ENCODE measurements at places on chromosomes 16 and 17.

DNA sequence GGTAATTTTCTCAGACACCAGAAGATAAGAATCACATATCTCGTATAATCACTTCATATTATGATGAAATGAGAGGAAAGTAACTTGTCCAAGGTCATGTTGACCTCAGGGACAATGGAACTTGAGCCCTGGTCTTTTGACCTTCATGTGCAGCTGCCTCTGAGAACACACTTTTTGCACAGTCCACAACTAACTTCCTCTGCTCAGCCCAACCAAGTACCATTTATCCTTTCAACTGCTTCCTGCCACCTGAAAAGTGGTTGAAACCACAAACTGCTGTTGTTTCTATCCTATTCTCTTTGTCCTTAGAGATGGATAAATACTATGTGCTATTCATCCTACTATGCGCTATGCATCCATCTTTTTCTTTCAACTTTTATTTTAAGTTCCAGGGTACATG is 2.3 kb upstream of the CCL1 start:
- peak; percentile 61 for DNase-seq

DNA sequence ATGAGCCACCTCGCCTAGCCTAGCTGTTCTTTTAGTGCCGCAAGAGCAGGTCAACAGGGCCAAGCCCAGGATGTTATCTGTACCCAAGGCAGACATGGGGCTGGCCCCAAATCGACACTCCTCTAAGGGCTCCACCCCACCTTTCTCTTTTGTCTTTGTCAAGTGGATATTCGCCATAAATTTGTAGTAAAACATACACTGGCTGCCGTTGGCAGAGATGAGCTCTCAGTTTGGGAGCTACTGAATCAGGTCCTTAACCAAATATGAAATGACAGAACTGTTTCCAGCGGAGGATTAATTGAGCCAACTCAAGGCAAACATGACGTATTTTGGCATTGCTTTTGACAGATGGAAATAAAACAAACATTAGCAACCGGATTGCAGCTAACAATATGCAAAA is 556.9 kb upstream of the CDH5 start:
- no peak for DNase-seq

GRCh38 chr17:77291591-77292386 is 151.0 kb downstream of the SEC14L1 start:
- no peak for DNase-seq

- no peak for DNase-seq
Measured at GRCh38 chr16:17318238-17318637, 152.5 kb downstream of the XYLT1 start.

DNA sequence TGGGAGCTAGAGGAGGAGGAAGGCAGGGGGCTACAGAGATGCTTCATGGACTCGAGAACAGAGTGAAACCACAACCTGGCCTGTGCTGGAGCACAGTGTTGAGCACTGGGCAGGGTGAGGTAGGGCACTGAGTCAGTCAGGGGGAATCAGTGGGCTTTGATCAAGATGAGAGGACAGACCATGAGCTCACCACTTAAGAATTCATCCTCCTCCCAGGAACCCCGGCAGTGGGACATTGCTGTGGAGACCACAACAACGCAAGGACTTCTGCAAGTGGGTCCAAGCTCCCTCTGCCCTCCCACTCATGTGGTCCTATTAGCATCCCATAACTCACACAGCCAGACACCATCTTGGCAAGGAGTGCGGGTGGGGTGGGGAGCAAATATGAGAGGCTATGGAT is 1.7 kb upstream of the CES5A start:
- DNase-seq, result no peak

DNA sequence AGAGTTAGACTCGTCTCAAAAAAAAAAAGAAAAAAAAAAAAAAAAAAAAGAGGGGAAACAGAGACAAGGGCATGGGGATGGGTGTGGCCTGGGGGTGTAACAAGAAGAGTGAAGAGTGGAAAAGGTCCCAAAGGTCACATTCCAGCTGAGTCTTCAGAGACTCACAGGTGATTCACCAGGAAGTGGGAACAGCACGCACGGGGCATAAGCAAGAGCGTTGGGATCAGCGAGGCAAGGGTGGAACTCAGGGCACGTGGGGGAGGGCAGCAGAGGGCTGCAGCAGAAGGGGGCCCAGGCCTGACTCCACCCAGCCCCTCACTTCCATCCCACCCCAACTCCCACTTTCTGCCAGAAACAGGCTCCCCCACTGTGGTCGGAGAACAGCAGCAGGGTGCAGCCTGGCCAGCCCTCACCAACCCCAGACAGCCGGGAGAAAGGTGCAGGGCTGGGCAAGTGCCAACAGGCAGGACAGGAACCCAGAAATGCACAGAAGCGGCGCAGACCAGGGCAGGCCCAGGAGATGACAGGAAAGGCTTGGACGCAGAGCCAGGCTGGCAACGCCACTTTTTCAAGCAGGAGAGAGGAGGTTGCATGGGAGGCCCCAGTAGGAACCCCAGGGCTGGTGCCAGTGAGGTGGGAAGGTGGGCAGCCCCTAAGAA is 3.3 kb downstream of the MEAK7 start:
- DNase-seq, result no peak

GRCh38 chr17:42050393-42051012 is at the start of gene C17orf113:
Gene C17orf113 (minus strand): TSS chr17:42050601. CDS start chr17:42043376, 7,225 bp downstream.
- DNase-seq, result peak; percentile 36

DNA sequence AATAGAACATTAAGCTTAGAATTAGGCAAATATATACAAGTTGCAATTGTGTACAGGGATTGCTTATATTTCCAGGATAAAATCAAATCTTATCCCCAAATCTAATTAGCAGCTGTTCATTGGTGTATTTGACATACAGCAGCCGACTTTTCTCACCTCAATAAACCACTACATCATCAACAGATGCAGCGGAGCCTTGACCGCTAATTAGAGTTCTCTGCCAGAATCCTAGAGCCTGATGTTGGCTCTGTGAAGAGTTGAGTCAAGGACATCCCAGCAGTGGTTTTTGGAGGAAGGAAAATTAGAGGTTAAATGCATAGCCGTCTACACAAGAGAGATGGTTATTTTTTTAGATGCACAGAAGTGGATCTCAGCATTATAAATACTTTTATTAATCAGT is 221.9 kb upstream of the CACNG5 start:
- DNase-seq, result no peak

GRCh38 chr17:43468691-43469139 is 15.1 kb upstream of the DHX8 start:
- DNase-seq, result no peak

DNA sequence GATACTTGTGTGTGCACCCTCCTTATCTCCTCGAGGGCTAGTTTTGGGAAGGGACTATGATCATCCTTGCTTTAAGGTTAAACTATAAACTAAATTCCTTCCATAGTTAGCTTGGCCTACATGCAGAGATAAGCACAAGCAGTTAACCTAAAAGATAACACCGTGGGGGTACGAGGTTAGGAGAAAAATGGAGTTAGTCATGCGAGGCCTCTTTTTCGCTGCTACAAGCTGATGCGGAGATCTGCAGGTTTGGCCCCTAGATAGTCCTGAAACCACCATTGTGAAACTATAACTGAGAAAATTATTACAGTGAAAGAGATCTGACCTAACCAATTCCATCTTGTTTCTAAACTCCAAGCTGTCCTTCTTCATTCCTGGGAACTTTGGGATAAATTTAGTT is 113.7 kb upstream of the ZKSCAN2 start:
- no peak for DNase-seq

GRCh38 chr16:49528060-49528865 is 154.7 kb downstream of the C16orf78 start:
- no peak for DNase-seq

DNA sequence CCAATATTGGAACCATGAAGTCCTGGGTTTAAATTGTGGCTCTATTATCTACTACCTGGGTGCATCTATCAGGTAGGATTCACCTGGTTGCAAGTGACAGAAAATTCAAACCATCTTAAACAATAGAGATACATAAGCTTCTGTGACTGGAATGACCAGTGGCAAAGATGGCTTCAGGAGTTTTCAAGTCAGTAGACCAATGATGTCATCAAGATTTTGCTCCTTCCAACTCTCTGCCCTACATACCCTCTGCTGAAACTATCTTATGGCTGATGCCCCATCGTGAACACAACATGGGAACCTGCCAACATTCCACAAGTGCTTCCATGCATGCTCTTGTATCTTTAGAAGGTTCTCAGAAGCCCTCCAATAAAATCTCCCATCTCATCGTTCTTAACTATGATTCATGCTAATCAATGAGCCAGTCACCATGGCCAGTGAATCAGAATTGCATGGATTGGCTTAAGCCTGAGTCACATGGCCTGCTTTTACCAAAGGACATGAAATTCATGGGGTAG is 180.9 kb downstream of the GRIN2A start:
- no peak for DNase-seq

- DNase-seq, result no peak
Measured at GRCh38 chr16:71367241-71367976, 8.9 kb downstream of the CALB2 start.

GRCh38 chr17:15507896-15508295 is 40.5 kb upstream of the CDRT4 start:
- no peak for DNase-seq

DNA sequence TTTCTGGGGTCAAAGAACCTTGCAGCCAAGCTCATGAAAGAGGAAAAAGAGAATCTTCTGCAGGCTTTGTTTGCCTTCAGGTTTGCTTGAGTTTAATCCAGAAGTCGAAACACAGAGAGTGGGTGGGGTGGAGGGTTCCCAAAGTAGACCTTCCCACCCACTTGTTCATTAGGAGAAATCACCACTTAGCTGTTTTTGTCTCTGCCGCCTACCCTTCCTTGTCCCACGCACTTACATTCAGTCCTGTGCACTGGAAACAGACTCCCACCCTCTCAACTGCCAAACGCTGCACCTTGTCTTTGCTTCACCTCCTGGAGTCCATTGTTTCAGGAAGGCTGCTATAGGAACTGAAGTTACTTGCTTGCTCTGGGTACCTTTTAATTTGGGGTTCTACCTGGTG is 38.6 kb upstream of the RBFOX1 start:
- DNase-seq, result no peak

GRCh38 chr17:10117581-10118001 is 80.8 kb downstream of the GAS7 start:
- DNase-seq, result no peak

GRCh38 chr16:3983081-3983520 is 102.6 kb upstream of the CREBBP start:
- no peak for DNase-seq

- no peak for DNase-seq
Measured at GRCh38 chr17:39014044-39014794, 47.0 kb upstream of the FBXO47 start.

- no peak for DNase-seq
Measured at GRCh38 chr17:66221755-66222530, 7.3 kb downstream of the APOH start.

GRCh38 chr16:28003923-28004322 is 59.6 kb downstream of the GSG1L start:
- no peak for DNase-seq

GRCh38 chr17:15496735-15497670 is 29.6 kb upstream of the CDRT4 start:
- no peak for DNase-seq

GRCh38 chr17:70050931-70051330 is 24.1 kb upstream of the KCNJ16 start:
- no peak for DNase-seq

DNA sequence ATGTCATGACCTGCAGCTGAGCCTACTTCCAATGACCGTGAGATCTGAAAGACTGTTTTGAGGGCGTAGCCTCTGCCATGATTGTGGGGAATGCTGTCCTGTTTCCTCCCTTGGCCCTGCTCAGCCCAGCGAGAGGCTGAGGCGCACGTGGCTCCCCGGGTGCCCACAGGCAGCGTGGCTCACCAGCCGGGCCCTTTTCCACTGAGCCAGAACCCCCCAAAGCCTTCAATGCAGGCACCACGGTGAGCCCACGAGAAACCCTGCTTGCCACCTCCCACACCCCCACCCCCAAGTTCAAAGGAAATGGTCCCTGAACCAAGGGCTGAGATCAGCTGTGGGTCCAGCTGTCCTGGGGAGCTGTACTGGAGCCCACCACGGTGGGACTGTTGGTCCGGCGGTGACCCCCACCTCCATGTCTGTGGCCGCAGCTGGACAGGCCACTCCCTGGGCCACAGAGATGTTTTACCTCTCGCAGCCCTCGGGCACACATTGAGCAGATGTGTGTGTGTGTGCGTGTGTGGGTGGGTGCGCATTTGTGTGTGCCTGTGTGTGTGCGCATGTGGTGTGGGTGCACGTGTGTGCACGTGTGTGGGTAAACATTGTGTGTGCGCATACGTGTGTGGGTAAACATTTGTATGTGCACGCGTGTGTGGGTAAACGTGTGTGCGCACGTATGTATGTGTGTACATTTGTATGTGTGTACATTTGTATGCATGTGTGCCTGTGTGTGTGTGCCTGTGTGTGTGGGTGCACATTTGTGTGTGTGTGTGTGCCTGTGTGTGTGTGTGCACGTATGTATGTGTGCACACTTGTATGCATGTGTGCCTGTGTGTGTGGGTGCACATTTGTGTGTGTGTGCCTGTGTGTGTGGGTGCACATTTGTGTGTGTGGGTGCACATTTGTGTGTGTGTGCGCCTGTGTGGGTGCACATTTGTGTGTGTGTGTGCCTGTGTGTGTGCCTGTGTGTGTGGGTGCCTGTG is 5.0 kb upstream of the MC1R start:
- DNase-seq, result no peak

- no peak for DNase-seq
Measured at GRCh38 chr17:61395409-61395982, 4.1 kb upstream of the TBX2 start.

- no peak for DNase-seq
Measured at GRCh38 chr16:83722456-83723183, 85.2 kb upstream of the HSBP1 start.

- no peak for DNase-seq
Measured at GRCh38 chr16:84360170-84360569, 8.2 kb upstream of the ATP2C2 start.
